ENCODE measurements at places on chromosomes 1 and 21.

DNA sequence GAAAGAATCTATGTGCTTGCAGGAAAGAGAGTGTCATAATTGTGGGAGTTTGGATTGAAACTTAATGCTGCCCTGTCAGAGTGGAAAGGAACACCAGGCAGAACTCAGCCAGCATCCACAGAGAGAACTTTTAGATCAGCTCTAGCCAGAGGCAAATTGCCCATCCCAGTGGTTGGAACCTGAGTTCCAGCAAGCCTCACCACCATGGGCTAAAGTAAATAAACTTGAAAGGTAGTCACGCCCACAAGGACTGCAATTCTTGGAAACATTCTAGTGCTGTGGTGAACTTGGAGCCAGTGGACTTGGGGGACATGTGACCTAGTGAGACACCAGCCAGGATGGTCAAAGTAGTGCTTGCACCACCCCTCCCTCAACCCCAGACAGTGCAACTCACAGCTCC lies 571.6 kb downstream of the LRRIQ3 start:
- DNase-seq: no peak

GRCh38 chr1:111587509-111588174 lies 31.9 kb upstream of the RAP1A start:
- DNase-seq: no peak

DNA sequence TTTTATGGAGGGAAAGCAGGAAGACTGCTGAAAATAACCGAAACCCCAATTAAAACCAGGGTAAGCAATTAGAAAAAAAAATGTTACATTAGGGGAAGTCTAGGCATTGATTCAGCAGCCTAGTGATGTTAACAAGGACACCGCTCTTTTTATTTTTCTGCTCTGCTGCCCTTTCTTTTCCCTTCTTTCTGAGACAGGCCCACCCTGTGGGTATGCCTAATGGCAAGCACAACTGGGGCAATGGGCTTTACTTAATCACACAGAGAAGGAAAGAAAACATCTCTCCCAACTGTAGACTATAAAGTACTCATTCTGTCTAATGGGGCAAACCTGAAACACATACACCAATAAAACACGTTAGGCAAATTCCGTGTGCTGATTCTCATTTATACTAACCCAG lies 69.6 kb downstream of the GBP6 start:
- DNase-seq: no peak

DNA sequence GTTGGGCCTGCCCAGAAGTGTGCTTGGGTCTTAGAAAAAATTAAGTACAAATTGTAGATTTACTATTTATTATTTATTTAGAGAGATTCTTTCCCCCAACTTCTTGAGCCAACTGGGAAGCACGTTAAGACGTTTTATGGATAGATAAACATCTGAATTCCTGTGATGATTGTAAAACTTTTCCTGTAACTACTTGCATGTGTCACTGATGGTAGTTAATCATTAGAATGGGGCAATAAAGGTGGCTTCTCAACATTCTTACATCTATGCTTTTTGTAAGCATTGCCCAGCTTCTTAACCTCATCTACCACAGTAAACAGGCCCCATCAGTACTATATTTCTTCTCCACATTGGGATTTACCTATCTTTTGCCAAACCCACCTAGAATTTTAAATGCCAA lies 559.8 kb downstream of the LMO4 start:
- no peak for DNase-seq

DNA sequence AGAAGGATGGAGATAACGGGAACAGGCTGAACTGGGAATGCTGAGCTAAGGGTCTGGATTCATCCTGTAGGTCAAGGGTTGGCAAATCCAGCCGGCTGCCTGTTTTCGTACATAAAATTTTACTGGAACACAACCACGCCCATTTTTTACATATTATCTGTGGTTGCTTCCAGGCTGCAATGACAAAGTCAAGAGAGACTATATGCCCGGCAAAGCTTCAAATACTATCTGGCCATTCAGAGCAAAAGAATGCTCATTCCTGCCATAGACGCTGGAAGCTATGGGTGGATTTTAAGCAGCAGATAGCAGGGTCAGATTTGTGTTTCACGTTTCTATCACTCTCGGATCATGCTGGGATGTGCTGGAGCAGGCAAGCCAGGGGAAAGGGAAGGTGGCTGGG lies 137.9 kb upstream of the EDN2 start:
- no peak for DNase-seq

- no peak for DNase-seq
These were observed 30.1 kb downstream of the EDN2 start for GRCh38 chr1:41454406-41454805.

- no peak for DNase-seq
These were observed at the start of gene LRRC71 for GRCh38 chr1:156920233-156921052. Gene LRRC71 (plus strand): TSS chr1:156920632. CDS start chr1:156920804, 172 bp downstream.

- no peak for DNase-seq
These were observed 25.3 kb downstream of the FMO2 start for GRCh38 chr1:171210355-171210754.

DNA sequence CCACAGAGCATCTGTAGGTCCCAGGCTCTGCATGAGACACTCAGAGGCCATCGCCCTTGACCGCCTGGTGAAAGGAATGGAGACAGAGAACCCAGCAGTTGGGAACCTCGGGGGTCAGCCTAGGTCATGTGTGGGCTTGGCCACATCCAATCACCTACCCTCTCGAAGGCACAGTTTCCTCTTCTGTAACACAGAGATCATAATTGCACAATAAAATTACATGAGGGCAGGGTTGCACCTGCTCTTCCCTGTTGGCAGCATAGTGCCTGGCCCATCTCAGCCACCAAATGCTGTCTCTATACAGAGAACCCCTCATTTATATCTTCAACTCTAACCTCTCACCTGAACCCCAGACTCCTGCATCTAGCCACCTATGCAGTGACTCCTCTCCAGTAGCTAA lies 418.1 kb upstream of the VAMP3 start:
- DNase-seq: no peak

DNA sequence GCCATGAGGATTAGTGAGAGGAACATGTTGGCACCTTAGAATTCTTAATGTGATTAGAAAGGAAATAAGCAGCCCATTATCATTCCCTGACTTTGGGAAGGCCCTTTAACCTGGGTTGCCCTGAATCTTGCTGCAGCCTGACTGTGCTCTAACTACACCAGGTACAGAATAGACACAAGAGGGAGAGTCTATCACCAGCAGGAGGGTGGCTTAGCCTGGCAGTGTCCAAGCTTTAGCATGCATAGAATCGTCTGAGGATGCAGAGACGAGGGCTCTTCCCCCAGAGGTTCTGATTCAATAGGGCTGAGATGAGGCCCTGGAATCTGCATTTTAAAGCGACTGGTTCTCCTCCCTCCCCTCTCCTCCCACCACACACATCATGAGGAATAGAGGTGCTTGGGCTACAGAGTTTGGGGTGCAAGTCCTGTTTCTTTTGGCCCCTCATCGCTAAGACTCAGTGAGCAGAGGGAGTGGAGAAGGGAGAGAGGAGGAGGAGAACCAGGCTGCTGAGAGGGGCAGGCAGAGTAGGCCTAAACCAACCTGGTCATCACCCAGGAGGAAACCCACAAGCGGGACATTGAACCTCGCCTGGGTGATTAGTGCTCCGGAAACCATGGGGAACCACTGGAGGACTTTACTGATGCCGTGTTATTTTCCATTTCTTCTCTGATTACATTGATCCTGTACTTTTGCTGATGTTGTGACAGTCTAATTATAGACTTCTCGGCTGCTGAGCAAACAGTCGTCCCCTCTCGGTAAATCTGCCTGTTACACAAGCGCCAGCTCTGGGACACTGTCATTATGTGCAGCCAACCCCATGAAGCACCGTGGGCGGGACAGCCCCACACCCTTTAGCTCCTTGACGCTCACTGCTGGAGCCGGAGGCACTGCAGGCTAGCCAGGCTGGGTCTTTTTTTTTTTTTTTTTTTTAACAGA lies 6.3 kb upstream of the TENT5C start:
- DNase-seq: no peak

DNA sequence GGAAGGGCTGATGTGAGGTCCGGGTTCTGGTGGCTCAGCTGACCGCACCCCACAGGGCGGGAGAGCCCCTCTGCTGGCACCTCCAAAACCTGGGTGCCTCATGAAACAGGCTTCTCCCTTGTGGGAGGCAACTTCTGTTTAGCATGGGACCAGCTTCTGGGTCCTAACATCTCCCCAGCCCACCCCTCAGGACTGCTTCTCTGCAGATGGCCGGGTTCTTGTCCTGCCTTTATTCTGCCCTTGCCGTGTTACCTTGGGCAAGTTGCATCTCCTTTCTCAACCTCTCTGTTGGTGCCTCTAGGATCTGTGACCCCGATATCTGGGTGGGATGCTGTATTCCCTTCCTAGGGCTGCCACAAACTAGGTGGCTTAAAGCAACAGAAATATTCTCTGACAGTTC lies 15.0 kb upstream of the TTC22 start:
- no peak for DNase-seq

DNA sequence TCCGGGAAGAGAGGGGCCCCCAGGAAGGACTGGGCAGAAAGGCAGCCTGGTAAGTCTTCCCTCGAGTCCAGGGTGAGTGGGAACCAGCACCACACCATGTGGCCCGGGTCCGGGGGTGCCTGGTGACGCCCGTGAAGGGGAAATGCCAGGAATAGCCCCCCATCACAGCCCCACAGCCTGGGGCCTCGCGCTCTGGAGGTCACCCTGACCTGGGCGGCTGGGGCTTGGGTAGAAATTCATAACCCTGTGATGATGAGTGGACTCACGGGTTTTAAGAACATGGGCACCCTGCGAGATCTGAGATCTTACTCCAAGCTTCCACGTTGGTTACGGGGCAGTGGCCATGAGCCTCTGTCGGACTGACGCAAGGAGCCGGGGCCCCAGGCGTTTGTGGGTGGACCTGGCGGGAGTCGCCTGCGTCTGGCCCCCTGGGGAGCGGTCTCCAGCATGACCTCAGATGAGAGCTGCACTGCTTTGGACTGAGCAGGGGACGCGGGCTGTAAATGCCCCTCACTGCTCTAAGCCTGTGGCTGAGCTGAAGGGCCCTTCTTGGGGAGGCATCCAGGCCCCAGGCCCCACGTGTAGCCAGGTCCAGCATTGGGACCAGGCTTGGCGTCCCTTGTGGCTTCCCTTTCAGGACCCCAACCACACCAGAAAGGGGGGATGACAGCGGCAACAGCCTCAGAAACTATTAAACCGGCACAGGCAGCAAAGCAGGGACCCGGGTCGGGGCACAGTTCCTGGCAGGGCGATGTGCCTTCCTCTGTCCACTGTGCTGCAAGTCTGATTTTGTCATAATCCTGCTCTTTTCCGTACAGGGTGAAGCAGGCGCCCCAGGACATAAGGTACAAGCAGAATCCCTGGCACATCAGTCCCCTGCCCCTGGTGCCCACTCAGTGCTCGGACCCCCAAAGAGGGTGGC lies 60.0 kb downstream of the SLC19A1 start:
- no peak for DNase-seq

GRCh38 chr1:63835128-63835527 lies 61.3 kb downstream of the ROR1 start:
- DNase-seq: no peak

- DNase-seq: no peak
These were observed 4.8 kb downstream of the ENO1 start for GRCh38 chr1:8873506-8874229.

GRCh38 chr1:151476083-151476482 lies 16.8 kb upstream of the POGZ start:
- no peak for DNase-seq

DNA sequence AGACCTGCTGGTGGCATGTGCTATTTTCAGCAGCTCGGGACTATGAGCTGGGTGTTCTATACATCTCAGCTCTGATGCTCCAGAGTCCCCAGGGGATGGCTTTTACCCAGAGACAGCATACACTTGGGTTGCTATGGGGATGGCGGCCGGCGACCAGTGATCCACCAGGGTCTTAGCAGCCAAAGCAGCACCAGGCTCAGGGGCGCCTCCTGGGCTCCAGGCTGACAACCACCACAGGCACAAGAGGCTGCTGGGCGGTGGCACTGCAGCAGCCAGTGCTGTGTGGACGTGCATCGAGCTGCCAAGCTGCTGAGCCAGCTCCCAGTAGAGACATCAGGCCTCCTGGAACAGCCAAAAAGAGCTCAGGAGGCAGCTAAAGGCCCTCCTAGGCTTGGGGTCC lies 37.6 kb upstream of the CLSTN1 start:
- no peak for DNase-seq

DNA sequence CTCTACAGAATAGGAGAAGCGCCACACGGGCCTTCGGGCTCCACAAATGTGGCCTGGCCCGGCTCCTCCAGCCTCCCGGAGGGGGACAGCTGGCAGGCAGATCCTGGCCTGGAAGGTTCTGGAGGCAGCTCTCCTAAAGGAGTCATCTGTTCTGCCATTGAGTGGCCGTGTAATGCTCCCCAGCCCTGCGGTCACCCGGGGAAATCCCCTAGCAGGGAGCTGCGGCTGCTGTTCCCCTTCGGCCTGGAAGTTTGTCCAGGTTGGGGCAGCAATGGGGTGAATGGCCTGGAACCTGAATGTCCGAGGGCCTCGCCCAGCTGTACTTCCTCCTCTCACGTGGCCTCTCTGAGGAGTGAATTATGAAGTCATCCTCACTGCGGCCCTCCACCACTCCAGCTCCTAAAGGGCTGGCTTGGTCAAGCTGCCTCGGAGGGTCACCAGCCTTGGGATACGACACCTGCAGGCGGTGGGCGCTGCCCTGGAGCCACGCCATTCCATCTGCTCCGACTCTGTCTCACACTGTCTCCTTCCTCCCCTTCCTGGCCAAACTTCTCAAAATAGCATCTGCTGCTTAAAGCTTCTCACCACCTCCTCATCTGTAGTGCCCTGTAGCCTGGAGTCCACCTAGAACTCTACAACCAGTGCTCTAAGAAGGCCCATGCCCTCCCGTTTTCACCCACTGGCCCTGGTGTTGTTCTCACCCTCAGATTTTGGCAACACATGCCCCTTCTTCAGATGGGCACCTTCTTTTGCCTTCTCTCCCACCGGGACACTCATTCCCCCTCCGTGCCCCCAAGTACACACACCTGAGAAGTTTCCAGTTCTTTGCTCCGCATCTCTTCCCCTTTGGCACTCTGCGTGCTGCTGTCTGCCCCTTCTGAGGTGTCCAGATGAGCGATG lies 54.4 kb upstream of the TMPRSS2 start:
- DNase-seq: no peak

DNA sequence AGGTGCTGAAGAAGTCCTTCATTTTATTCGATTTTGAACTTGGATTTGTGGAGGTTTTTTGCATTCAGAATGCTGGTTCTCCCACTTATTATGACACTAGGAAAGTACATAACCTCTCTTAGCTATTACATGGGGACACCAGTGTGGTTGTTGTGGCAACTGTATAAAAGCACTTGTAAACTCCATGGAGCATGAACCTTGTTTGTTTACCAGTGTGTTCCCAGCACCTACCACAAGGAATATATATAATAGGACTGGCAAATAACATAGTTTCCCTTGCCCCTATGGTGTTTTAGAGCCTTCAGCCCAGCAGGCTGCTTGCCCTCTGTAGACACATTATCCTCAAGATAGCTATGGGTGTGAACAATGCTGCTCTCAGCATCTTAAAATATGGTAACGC lies 43.1 kb downstream of the RASSF5 start:
- no peak for DNase-seq

DNA sequence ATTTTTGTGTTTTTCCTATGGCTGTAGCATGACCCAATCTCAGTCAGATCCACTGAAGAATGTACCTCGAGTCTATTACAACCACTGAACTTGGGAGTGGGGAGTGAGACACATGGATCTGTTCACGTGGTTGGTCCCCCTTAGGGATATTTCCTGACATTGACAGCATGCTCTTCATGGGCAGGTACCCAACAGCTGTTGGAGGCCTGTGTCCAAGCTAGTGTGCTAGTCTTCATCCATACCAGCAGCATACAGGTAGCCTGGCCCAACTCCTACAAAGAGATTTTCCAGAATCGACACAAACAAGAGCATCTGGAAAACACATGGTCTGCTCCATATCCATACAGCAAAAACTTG lies 34.2 kb upstream of the HSD3B1 start:
- DNase-seq: no peak

Data from cerebellar nuclear complex (tissue), 1 donor.